ENCODE measurements at places on chromosomes 4 and X.

GRCh38 chr4:74794382-74795010, at the start of gene BTC:
Gene BTC, minus strand, starts transcription at chr4:74794523. Its CDS starts 198 bp downstream, at chr4:74794325.
- DNase-seq, result no peak

DNA sequence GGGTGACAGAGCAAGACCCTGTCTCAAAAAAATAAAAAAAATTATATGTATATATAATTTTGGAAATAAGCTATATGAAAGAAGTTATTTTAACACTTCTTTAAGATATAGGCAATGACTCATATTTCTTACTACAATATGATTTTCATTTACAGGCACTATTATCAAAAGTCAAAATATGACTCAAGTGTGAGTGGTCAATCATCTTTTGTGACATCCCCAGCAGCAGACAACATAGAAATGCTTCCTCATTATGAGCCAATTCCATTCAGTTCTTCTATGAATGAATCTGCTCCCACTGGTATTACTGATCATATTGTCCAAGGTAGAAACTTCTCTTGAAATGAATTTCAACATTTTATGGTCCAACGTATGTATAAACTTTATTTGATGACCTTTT, 20.8 kb downstream of the OCIAD1 start:
- DNase-seq, result no peak

GRCh38 chrX:2145692-2146367, 354.9 kb downstream of the DHRSX start:
- no peak for DNase-seq

DNA sequence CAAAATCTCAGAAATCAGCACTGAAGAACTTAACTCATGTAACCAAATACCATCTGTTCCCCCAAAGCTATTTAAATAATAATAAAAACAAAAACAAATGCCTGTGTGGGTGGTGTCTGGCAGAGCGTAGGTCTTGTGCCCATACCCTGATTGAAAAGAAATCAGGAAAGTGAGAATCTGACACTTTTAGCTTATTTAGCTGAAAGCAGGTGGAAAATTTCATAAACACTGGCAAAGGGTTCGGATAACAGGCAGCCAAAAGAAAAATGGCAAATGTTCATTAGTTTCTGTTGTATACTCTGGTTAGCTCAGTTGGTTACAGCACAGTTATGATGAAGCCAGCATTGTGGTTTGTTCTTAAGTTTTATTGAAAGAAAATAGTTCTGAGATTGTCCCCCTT, 48.3 kb downstream of the REPS2 start:
- DNase-seq, result no peak

DNA sequence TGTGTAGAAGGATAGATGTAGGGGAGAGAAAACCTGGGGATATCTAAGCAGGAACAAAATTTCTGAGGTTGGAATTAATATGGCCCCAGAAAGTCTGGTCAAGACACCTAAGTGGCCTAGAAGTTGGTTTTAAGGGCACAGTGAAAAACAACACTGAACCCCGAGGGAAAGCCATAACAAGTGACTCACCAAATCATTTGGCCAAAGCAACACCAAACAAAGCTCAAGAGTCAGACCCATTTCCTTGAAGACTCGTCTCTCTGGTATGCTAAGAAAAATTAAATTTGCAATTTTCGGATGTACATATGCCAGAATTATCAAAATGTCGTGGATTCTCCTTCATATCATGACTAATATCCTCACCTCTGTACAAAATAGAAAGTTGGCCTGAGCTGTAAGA, 162.9 kb downstream of the SMIM20 start:
- no peak for DNase-seq

DNA sequence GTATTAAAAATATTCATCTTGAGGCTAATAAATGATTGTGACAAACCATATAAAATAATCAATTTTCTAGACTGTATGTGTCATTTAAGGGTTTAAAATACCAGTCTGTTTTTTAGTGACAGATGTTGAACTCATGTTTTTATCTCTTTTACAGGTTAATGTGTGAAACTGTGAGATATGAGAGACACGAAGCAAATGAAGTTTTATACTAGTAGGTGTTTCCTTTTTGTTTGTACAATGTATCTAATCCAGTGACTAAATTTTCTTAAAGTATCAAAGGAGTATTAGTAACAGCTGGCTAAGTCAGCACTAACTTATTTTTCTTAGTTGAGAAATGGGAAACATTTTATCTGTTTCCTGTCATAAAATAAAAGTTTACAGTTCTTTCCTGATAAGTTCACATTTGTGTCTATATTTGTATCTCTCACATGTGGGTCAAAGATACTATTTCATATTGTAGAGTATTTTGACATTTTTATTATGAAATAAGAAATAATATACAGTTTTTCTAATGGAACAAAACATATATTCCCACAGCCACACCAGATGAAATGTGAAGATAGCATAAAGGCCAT, 90.3 kb downstream of the RAPGEF2 start:
- no peak for DNase-seq

- no peak for DNase-seq
Measured at GRCh38 chr4:182810103-182810615, 107.0 kb downstream of the DCTD start.

- DNase-seq, result peak; percentile 23
Measured at GRCh38 chr4:116358633-116359222, 726.6 kb downstream of the TRAM1L1 start.

GRCh38 chrX:9352694-9353411, 112.0 kb upstream of the TBL1X start:
- no peak for DNase-seq

- no peak for DNase-seq
Measured at GRCh38 chr4:174248407-174248806, 35.1 kb downstream of the FBXO8 start.

- no peak for DNase-seq
Measured at GRCh38 chr4:141074098-141074878, 59.0 kb downstream of the RNF150 start.

DNA sequence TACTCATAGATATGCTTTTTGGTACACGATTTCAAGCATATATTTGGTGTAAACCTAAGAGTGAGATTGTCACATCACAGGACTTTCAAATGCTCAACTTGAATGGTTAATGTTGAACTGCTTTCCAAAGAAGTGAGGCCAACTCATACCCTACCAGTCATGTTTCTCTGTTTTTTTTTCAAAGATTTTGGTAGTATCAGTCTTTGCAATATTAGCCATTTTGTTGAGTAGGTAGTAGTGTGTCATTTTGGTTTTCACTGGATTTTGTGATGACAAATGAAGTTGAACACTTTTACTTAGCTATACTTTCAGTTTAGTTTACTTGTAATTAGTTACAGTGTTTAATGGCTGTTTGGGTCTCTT, 12.5 kb upstream of the HS3ST1 start:
- no peak for DNase-seq
